Activated CD4-positive, alpha-beta memory T cell treated with anti-CD3 and anti-CD28 coated beads, Interleukin-2, amount 10 ng/mL, durations not matched to agents 7 days and 5 days (primary cell): ENCODE measurements at places on chromosomes 2 and 18.

- DNase-seq: no peak
These were observed 19.3 kb downstream of the CCDC178 start for GRCh38 chr18:33421225-33421624.

DNA sequence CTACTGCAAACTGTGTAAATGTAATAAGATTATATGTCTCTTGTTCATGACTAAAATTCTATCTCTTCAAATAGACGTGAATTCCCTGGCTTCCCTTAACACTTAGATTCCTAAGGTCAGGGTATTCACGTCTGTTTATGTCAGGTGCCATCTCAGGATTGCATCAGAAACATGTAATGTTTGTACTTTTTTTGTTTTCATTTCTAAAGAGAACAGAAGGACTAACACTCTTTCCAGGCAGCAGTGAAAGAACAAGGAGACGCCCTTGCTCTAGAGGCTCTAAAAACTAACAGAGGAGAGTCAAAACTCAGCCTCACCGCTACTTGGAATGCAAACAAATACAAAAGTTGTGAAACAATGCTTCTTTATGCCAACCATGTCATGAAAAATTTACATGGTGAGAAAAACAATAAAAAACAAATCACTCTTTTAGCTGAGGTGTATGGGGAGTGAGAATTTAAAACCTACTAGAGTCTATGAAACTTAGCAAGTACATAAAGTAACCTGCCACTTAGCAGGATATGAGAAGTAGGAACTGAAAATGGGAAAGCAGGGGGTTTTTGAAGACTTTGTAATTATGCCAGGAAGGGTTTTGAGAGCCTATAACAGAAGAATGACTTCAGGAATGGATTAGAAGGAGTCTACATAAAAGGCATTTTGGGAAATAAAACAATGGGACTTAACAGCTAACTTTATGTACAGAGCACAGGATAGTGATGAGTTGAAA lies 522.7 kb downstream of the THSD7B start:
- DNase-seq: no peak

GRCh38 chr2:23283653-23284052 lies 101.3 kb upstream of the KLHL29 start:
- DNase-seq: no peak

GRCh38 chr18:76457475-76457874 lies 37.6 kb downstream of the ZNF516 start:
- no peak for DNase-seq

- DNase-seq: no peak
These were observed 52.0 kb upstream of the CD226 start for GRCh38 chr18:69999656-70000055.

GRCh38 chr18:24802456-24802855 lies 342.0 kb downstream of the HRH4 start:
- DNase-seq: no peak

DNA sequence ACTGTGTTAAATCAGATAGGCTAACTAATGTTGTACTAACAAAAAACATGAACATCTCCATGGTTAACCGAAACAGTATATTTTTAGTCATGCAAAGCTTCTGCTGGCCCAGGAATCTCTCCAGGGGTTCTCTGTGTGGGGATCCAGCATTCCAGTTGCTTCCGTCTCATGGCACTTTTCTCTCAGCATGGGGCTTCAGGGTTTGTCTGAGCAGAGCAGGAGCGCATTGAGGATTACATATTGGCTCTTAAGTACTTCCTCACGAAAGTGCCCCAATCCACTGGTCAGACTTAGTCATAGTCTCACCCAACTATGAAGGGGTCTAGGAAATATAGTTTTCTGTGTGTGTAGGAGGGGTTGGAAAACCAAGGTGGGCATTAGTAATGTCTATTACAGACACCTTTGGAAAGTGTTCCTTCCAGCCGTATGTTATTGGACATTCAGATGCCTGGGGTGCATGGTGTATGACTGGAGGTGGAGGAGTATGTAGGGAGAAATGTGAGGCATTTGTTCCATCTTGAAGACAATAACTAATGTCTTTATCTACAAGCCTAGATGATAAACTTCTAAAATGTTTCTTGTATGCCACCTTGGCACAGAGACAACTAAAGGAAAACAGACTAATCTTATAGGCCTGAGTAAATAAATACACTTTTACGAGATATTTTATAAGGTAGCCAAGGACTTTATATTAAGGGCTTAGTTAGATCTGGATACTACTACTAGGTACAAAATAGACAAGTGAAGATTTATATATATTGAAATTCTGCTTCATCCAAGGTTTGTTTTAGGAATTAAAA lies 123.8 kb upstream of the ZEB2 start:
- no peak for DNase-seq

- no peak for DNase-seq
These were observed 19.4 kb downstream of the CDH20 start for GRCh38 chr18:61352611-61353010.

DNA sequence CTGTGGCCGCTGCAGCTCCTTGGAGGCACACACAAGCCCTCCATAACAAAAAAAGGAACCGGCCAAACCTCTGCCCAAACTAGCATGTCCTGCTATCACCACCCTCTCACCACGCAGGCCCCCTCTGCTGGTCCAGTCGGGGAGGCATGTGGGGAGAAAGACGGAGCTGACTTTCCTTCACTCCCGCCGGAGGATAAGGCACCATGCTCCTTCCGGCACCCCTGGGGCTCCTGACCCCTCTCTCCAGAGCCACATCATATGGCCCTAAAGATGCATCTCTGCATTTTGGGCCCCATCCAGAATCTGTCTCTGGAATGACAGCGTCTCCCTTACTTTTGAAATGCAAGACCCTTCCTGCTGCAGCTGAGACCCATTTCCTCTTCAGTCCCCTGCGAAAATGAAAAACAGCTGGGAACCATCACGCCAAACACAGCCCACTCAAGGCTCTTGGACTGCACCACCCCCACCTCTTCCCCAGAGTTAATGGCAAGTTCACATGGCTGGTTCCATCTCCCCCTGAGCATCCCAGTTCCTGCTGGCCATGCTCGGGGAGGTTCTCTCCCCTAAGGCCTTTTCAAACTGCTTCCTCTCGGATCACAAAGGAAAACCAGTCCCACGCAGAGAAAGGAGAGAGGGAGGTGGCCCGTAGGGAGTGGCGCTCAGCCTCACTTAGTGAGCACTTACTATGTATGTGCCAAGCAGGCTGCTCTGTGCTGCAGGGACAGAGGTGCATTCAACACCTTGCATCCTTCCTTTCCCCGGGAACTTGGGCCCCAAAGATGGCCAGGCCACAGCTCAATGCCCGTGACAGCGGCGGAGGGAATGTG lies 35.2 kb upstream of the MLPH start:
- DNase-seq: no peak

GRCh38 chr18:58287353-58288274 lies 243.6 kb downstream of the NEDD4L start:
- DNase-seq: no peak

DNA sequence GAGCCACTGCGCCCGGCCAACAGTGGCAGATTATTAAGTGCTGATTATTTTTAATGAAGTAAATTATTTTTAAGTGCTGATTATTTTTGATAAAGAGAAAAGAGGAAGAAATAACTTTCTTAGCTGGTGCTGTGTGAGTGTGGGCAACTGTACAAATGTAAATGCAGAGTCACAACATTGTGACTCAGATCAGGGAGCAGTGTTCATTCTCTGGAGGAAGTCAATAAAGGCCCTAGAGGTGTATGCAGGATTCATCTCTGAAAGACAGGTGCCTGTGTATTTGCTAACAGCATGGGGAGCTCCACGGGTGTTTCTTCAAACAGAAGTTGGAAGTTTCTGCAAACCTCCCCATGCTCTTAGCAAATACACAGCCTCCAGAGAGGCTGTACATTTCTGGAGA lies 6.2 kb downstream of the KRTCAP3 start:
- DNase-seq: no peak

GRCh38 chr2:9178904-9179571 lies 27.6 kb upstream of the ASAP2 start:
- DNase-seq: no peak

DNA sequence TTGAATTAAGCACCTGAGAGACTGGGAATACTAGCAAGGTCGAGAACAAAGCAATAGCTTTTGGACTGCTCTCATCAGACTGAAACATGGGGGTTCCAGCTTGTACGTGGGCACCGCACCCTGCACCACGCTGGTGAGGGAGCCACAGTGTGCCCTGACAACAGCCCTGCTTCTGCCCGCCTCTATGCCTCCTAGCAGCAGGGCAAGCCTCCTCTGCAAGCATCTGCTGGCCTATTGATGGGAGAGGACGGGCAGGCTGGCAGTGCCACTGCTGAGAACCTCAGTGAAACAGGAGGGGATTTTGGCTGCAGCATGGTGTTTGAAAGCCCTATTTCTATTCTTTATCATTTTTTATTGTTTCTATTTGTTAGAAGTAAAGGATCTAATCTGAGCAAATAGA lies 146.1 kb upstream of the OTOS start:
- DNase-seq: no peak

GRCh38 chr2:50385349-50385748 lies 646.6 kb downstream of the NRXN1 start:
- DNase-seq: no peak

DNA sequence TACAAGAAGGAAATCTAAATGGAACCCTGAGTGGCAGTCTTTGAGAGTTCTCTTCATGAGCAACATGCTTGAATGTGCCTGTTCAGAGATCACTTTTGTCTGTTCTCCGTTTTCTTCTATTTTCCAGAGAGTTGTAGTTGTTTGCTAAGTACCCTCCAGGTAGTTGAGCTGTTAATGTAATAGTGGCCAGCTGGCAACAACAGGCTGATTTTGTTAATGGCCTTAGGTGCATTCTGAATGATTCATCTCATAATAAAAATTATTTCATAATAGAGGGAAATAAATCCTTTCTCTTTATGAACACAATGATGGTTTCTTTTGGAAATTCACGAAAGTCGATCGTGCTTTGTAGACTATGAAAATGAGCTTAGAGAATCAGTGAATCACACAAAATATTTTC lies 136.8 kb downstream of the LRP1B start:
- no peak for DNase-seq
